Tibial nerve (tissue), 4 donors: ENCODE measurements at places on chromosomes 7 and 10. TPM values are rescaled to one million over a fixed set of nuclear protein-coding genes. Genes with fewer than 3 reads are reported as not detected.

- no peak for DNase-seq
Observed at GRCh38 chr7:83117466-83117865, 45.2 kb downstream of the PCLO start.

DNA sequence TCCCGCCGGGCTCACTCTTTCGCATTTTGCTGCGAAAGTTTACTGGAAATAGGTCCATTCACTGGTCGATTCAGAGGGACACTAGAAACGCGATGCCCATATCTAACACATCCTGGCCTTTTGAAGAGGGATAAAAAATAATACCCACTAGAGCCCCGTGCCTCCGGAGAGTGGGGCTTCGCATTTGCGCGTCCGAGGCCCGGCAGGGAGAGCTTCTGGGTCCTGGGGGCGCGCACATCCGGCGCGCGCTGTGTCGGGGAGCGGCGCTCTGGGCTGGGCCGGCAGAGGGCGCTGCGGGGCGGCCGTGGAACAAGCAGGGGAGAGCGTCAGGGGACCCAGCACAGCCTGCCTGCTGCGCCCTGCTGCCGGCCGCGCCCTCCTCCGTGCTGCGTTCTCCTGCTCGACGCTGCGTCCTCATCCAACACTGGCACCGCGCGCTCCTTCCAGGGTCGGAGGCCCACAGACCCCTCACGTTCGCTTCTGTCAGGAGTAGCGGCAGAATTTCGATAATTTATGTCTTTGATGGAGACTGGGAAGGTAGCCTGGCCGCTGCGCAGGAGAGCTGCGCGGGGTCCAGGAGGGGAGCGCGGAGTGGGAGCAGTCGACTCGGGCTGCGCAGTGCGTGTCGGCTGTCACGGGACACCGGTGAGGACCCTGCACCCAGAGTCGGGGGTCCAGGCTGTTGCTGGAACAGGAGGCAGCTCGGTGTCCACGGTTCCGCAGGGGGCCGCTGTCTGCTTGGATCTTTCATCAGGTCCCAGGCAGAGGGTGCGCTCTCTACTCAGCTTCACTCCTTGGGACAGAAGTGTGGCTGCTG is 41.5 kb upstream of the ZNF32 start:
- peak; percentile 82 for DNase-seq

TCF7L2 gene
- 38.9 TPM for total RNA-seq

ENTPD1 gene
- 26.3 TPM for total RNA-seq

GRCh38 chr7:87627634-87627994 is 584 bp upstream of the RUNDC3B start:
- DNase-seq: no peak

DNA sequence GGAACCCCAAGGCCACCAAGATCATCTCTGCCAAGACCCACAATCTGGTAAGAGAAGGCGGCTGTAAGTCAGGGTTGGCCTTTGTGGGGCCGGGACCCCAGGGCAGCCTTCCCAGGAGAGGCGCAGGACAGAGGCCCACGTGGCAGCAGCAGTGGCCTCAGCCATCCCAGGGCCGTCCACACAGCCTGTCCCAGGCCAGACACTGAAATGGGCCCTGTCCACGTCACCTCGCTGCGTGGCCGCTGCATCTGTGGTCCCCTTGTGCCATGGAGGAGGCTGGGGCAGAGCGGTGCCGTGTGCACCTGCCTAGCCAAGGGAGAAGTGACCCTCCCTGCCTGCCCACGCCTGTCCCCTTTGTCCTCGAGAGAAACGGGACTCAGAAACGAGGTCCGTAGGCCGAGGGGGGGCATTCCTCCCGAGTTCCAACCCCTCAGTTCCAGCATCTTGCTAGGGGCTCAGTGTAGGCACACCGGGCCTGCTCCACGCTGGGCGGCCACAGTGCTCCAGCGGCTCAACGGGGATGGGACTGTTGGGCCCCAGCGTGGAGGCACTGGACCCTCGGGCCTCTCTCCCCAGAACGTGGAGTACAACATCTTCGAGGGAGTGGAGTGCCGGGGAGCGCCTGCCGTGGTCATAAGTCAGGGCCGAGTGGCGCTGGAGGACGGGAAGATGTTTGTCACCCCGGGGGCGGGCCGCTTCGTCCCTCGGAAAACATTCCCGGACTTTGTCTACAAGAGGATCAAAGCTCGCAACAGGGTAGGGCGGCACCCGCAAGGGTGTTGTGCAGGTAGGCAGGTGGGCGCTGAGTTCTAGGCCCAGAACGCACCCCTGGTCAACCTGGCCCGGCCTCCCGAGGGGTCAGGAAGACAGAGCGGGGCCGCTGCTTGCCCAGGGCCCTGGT is 15.6 kb downstream of the DPYSL4 start:
- no peak for DNase-seq

- no peak for DNase-seq
Observed at GRCh38 chr7:156820445-156821063, 72.4 kb downstream of the LMBR1 start.

GRCh38 chr10:48659790-48660189 is 24.9 kb upstream of the WDFY4 start:
- no peak for DNase-seq

LFNG gene
- total RNA-seq: 11.0 TPM

CPXM2 gene
- 45.2 TPM for total RNA-seq

DNA sequence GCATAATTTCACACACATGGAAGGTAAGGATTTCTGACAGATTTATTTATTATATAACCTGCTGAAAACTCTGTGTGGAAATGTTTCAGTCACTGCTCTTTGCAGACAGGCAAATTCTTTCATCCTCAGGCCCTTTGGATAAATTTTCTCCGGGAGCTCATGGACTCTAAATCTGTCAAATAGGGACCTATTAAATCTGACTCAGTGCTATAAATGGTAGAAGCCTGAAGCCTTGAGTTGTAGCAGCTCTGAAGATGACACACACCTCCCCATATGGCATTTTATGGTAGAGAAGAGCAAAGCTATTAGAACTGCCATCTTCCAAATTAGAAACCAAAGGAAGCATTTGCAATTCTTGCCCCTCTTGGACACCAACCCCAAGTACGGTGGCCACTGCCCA is 808.7 kb downstream of the XPNPEP1 start:
- DNase-seq: no peak

- DNase-seq: no peak
Observed at GRCh38 chr10:101228153-101228965, 904 bp downstream of the LBX1 start.

- DNase-seq: no peak
Observed at GRCh38 chr7:143499246-143499645, 21.6 kb downstream of the TAS2R41 start.

ANXA8L1 gene
- 7.3 TPM for total RNA-seq

DNA sequence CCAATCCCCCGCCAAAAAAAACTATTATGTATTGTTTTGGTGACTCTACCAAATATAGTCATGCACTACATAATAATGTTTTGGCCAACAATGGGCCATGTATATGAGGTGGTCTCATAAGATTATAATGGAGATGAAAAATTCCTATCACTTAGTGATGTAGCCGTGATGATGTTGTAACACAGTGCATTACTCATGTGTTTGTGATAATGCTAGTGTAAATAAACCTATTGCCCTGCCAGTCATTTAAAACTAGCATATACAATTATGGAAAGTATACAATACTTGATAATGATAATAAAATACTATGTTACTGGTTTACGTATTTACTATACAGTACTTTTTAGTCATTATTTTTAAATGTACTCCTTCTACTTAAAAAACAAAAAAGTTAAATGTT is 101.5 kb downstream of the SLC25A40 start:
- DNase-seq: no peak

- DNase-seq: no peak
Observed at GRCh38 chr7:2022737-2023250, 210.0 kb downstream of the MAD1L1 start.

NPFFR1 gene
- 5.7 TPM for total RNA-seq
